Right atrium auricular region (tissue), 2 donors: ENCODE measurements at places on chromosomes 3 and 15.

DNA sequence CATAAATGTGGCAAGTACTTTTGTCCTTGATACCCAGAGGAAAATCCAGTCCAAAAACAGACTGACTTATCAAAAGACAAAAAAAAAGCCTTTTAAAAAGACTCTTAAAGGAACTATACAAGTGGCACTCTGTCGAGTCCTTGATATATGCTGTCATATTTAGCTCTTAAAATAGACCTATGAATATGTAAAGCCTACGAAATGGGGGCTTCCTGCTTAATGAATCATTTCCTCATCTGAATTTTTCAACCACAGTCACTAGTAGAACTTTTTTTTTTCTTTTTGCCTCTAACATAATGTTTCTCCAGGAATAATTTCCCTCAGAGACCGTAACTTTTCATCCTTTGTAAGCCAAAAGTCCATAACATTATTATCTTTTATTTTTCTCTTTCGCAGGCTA lies 95.8 kb downstream of the P3H2 start:
- DNase-seq = no peak

GRCh38 chr3:159607856-159608255 lies 380.8 kb upstream of the IL12A start:
- DNase-seq = no peak

DNA sequence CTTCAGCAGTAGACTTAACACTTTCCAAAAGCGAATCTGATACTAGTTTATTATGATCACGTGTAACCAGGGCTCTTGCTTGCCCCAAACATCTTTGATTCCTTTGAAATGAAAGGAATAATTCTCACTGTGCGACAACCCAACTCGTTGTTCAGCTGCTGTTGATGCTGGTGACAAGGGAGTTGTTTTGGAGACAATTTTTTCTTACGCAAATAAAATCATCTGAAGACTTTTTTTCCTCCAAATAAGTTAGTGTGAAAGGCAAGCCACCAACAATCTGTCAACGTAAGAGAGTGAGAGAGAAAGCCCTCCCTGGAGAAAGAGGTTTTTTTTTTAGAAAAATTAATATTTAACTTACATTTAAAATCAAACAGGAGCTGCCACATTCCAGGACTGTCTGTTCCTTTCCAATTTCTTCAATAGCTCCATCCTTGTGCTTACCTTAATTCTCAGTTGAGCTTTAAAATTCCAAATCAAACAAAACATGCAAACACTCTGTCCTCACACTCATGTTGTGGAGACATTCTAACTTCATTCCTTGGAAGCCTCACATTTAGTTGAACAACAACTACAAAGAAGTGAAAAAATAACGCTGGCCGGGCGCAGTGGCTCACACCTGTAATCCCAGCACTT lies 4.9 kb upstream of the P3H2 start:
- no peak for DNase-seq

DNA sequence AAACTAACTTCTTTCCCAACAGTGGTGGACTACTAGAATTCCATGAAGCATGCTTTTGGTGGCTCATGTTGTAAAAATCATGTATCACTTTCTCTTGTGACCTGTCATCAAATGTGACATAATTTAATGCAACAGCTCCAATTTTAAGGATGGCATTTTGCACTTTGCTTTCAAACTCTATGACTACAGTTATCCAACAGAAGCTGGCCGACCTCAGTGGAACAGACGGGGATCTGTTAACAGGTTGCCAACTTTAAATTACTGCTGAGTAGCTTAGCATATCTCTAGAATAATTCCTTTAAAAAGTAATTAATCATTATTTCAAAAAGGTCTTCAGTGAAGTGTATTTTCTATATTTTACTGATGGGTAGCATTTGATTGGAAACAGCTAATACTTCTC lies 907.4 kb downstream of the FHIT start:
- DNase-seq = no peak

DNA sequence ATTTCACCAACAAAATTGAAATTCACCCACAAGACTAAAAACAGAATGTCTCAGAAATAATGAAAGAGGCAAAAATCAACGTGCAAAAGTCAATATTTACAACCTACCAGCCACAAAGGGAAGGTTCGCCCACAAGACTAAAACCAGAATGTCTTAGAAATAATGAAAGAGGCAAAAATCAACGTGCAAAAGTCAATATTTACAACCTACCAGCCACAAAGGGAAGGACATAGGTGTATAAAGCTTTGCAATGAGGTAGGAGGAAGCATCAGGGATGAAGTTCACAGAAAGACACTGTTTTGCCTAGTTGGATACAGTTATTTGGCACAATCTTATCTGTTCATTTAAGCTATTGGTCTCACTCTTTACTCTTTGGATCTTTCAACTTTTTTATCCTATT lies 14.3 kb downstream of the OXTR start:
- no peak for DNase-seq

GRCh38 chr3:106004137-106004681 lies 135.4 kb upstream of the CBLB start:
- no peak for DNase-seq

- DNase-seq = no peak
Measured at GRCh38 chr3:98563661-98564281, 29.6 kb downstream of the CPOX start.

DNA sequence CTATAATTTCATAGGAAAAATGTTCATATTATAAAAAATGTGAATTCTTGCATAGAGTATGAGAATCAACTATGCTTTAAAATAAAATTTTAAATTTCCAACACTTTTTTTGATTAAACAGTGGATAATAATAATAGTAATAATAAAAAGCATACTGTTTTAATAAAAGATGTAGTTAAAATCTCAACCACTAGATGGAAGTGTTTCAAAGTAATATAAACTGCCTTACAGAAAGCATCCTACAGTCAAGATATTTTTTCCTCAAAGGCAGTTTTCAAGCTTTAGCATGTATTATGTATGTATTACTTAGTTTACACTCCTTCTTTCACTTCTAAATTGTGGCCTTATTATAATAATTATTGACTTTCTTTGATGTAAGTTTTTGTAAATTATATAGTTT lies 217.5 kb downstream of the CHL1 start:
- DNase-seq = no peak

- DNase-seq = no peak
Measured at GRCh38 chr3:169754711-169755110, 10.1 kb downstream of the TERC start.

- DNase-seq = no peak
Measured at GRCh38 chr3:193801097-193801496, 208.1 kb downstream of the OPA1 start.

DNA sequence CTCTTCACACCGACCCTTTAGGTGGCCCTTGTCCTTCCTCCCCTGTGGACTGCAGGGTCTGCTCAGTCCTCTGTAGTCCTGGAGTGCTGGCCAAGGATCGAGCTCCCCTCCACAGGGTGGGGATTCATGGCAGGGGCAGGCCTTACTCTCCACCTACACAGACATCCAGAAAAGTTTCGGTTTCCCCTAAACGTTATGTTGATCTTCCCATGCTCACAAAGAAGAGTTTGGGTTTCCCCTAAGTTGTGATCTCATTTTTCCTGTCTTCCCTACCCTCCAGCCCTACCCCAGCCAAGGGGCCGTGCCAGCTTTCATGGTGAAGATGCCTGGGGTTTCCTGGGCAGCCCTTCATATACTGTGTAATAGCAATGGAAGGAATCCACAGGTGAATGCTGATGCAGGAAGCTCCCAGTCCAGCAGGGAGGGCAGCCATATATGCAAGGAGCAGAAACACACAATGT lies 10.3 kb downstream of the STOML1 start:
- no peak for DNase-seq

DNA sequence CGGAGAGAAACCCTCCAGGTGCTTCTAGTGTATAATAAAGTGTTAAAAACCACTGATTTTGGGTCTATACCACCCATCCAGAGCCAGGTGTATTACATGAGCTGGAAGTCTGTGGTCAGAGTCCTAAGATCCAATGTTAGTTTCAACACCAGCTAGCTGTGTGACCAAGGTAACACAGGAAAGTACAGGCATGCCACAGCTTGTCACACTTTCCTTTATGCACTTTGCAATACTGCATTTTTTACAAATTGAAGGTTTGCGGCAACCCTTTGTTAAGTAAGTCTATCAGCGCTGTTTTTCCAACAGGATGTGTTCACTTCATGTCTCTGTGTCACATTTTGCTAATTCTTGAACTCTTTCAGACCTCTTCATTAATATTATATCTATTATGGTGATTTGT lies 201.3 kb upstream of the PRICKLE2 start:
- DNase-seq = no peak

- no peak for DNase-seq
Measured at GRCh38 chr3:15983232-15983631, 185.5 kb upstream of the ANKRD28 start.

- DNase-seq = no peak
Measured at GRCh38 chr3:108485146-108485545, 25.2 kb downstream of the MYH15 start.

DNA sequence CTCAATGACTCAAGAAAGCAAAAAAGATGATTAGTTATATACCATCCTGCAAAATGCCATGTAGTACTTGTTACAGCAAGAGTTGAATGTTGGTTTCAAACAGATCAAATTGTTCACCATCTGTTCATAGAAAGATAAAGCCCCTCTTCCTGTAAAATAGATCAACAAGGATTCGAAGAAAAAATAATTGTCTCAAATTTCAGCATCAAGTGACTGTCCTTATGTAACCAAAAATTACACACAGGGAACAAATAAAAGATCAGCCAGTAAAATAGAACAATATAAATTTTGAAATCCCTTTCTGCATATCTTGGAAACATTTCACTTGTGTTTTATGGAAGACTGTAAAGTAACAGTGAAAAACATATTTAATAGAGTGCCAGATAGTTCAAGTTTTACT lies 165.1 kb upstream of the STAC start:
- DNase-seq = no peak

- DNase-seq = no peak
Measured at GRCh38 chr3:175980486-175981090, 1121.5 kb downstream of the NAALADL2 start.

DNA sequence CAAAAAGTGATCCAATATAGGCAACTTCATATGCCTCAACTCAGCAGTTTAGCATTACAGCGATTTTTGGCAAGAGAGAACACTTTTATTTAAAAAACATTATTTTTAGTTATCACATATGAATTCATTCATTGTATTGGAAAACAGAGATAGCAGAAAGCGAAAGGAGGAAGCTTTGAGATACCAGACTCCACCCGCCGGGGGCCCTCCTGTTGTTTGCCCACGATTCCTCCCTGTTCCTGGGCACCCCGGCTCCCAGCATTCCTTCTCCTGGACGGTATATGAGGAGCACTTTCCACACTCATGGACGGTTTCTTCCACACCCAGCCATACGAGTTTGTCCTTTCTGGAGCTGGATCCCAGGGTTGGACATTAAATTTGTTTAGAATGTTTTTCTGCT lies 18.2 kb downstream of the APBA2 start:
- DNase-seq = no peak

DNA sequence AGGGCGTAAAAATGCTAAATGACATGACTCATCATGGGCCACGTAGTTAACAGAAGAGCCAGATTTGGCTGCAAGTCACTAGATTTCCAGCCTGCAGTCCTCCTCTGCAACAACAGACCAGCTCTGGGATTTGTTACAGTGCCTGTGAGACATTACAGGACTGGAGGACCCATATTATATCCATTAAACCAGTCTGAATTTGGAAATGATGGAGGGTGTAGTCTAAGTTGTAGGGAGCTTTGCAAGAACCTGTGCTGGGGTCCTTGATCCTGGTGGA lies 10.8 kb downstream of the ZNF774 start:
- DNase-seq = peak; percentile 70

- DNase-seq = no peak
Measured at GRCh38 chr15:86236356-86237110, 156.9 kb downstream of the AGBL1 start.

- DNase-seq = peak; percentile 74
Measured at GRCh38 chr3:194277786-194278130, 73.4 kb downstream of the CPN2 start.
